ENCODE measurements at places on chromosomes 12 and 14. TPM values are rescaled to one million over a fixed set of nuclear protein-coding genes. Genes with fewer than 3 reads are reported as not detected.

The SERPINA10 gene
- not detected for total RNA-seq

DNA sequence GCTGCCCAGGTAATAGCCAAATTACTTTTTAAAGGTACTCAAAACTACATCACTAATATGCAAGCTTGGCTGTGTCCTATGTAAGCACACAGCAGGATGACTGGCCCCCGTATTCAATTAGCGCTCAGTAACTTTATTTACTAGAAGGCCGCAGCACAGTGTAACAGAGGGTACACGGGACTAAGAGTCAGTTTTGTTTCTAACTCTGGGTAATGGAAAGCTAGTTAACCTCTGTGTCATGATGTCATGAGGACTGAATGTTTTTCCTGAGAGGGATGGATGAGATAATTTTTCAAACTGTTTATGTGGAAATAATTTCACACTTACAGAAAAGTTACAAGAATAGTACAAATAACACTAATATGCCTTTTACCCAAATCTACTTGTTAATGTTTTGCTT lies 27.1 kb downstream of the GALNT4 start:
- no peak overlapping the region for H3K27ac ChIP-seq
- H3K27me3 ChIP-seq = no peaks in the 10 kb centered on the region
- no peak for DNase-seq
- H3K4me3 ChIP-seq = no peak overlapping the region

DNA sequence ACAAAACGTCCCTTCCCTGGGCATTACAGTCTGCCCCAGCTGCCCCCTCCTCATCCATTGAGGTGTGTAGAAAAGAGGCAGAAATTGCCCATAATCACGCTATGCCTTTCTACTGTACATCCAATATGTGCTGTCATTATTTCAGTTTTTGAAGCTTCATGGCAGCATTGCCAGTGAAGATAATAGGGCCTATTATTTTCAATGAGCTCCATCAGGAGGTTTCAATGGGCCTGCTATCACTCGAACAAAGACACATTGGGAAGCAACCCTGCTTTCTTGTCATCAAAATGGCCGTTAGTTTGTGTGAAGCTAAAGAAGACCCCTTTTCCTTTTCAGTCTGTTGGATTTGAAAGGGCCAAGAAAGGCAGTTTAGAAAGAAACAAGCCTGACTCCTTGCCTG lies 653.8 kb downstream of the NOVA1 start:
- peaks cover 21% of the 10 kb centered on the region for H3K4me1 ChIP-seq
- no peak overlapping the region for H3K27ac ChIP-seq
- H3K27me3 ChIP-seq = no peaks in the 10 kb centered on the region
- no peaks in the 10 kb centered on the region for H3K36me3 ChIP-seq

DNA sequence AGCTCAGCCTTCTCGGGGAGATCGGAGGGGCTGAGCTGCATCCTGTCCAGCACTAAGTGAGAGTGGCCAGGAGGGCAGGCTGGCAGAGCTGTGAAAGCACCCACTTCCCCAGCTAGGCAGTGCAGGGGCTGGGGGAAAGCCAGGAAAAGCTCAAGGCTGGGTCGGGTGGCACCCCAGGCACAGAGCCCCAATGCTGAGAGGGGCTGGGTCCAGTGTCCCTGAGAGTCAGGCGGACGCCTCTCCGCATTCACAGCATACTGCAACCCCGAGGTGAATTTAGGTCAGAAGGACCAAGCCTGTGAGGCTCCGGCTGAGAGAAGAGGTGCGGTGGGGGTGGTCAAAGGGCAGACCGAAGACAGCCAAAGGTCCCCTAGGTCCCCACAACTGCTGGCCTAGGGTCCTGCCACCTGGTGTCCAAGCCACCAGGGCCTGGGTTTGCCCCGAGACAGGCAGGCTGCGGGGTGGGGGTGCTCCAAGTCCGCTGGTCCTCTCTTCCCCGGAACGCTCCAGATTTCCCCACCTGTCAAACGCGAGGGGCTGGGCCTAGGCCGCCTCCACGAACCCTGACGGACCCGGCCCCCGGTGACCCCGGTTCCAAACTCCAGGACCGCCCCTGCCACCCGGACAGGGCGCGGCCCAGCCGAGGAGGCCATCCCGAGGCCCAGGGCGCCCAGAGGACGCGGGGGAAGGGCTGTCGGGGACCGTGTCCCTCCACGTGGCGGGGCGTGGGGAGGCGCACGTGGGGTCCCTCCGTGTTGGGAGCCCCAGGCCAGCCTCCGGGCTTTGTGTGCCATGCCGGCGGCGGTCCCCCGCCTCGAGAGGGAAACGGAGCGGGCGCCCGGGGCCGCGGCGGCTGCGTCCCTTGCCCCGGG lies 527 bp downstream of the CAMKK2 start:
- peaks cover 7% of the 10 kb centered on the region for H3K36me3 ChIP-seq
- DNase-seq = no peak
- H3K27ac ChIP-seq = peak overlapping the region; percentile 59
- peak overlapping the region; percentile 85 for H3K4me3 ChIP-seq

- H3K36me3 ChIP-seq = no peaks in the 10 kb centered on the region
- H3K27me3 ChIP-seq = no peaks in the 10 kb centered on the region
- no peak overlapping the region for H3K27ac ChIP-seq
- H3K4me1 ChIP-seq = peaks cover 36% of the 10 kb centered on the region
- H3K4me3 ChIP-seq = no peak overlapping the region
Observed at GRCh38 chr12:116459011-116459875, 99.9 kb upstream of the MAP1LC3B2 start.

DNA sequence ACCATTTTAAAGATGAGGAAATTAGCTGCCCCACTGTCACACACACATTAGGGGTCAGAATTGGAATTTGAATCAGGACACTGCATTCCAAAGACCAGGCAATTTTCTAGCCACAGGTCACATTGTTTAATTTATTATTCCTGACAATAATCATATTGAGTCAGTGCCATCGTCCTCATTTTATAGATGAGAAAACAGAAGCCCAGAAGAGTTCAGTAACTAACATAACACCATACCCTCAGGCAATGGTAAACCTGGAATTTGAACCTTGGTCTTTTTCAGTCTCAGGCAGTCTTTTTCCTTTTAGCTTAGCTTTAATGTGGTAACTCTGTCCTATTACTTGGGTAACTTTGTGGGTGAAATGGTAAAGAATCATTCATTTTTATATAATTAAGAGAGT lies 330.3 kb upstream of the SYT1 start:
- H3K36me3 ChIP-seq = no peaks in the 10 kb centered on the region
- no peak overlapping the region for H3K4me3 ChIP-seq
- peaks cover 8% of the 10 kb centered on the region for H3K4me1 ChIP-seq
- no peaks in the 10 kb centered on the region for H3K27me3 ChIP-seq

DNA sequence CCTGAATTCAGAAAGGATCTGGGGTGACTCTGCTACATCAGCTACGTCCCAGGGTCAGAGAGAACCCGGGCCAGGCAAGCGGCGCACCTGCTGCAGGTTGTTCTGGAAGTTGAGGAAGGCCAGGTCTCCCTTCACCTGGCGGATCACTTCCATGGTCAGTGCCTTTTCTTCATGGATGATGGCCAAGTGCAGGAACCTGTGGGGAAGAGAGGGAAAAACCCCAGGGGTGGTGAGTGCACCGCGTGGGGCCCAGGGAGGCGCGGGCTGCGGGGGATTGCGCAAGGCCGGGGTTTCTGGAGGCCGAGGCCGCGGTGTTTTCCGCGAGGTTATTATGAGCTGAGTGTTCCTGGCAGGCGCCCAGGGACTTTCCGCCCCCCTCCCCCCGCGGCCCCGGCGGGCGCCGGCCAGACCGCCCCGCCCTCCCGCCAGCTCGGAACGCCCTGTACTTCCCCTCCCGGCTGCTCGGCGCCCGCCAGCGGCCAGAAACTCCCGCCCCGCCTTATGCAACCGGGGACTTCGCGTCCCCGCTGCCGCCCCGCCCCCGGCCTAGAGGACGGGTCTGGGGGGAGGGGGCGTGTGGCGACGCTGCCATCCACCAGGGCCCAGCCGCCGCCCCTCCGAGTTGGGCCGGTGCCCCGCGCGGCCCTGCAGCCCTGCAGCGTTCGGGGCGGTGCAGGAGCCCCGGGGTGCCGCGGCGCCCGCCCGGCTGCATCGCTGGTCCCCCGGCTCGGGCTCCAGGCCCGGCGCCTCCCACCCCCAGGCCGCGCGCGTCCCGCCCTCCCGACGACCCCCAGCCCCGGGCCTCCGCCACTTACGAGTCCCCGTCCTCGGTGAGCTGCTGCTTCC lies 723 bp downstream of the NFKBIA start:
- no peaks in the 10 kb centered on the region for H3K27me3 ChIP-seq
- H3K4me3 ChIP-seq = peak overlapping the region; percentile 91
- H3K36me3 ChIP-seq = peaks cover 33% of the 10 kb centered on the region
- peak; percentile 95 for DNase-seq
- H3K27ac ChIP-seq = peak overlapping the region; percentile 99

DNA sequence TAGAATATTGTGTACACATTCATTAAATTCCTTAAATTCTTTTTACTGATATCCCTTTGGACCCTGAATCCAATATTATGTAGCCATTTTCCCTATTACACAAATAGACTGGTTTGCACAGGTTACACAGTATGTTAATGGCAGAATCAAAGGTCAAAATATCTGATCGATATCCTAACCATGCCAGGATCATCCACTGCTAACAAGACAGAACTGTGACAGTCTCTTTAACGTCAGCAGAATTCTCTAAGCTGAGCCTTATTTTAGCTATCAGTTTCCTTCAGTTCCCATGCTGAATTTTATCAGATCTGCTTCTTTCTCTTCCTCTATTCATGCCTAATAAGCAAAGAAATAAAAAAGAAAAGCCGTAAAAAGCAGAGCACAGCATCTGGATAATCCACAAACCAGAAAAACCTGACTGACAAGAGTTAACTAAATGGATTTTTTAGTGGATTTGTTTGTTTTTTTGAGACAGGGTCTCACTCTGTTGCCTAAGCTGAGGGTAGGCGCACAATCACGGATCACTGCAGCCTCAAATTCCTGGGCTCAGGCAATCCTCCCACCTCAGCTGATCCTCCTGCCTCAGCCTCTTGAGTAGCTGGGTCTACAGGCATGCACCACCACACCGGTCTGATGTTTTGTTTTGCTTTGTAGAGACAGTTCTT lies 130.4 kb downstream of the PAWR start:
- H3K36me3 ChIP-seq = peaks cover 29% of the 10 kb centered on the region
- H3K4me3 ChIP-seq = no peak overlapping the region

The HOXC4 gene
- total RNA-seq = 69.4 TPM

DNA sequence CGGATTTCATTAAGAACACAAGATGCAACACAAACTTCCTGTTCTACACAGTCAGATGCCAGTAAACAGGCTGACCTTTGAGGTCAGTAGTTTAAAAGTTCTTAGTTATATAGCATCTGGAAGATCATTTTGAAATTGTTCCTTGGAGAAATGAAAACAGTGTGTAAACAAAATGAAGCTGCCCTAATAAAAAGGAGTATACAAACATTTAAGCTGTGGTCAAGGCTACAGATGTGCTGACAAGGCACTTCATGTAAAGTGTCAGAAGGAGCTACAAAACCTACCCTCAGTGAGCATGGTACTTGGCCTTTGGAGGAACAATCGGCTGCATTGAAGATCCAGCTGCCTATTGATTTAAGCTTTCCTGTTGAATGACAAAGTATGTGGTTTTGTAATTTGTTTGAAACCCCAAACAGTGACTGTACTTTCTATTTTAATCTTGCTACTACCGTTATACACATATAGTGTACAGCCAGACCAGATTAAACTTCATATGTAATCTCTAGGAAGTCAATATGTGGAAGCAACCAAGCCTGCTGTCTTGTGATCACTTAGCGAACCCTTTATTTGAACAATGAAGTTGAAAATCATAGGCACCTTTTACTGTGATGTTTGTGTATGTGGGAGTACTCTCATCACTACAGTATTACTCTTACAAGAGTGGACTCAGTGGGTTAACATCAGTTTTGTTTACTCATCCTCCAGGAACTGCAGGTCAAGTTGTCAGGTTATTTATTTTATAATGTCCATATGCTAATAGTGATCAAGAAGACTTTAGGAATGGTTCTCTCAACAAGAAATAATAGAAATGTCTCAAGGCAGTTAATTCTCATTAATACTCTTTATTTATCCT lies 13.5 kb downstream of the PTGER2 start:
- H3K4me1 ChIP-seq = peaks cover 18% of the 10 kb centered on the region
- H3K4me3 ChIP-seq = no peak overlapping the region
- H3K27me3 ChIP-seq = no peaks in the 10 kb centered on the region
- no peak for DNase-seq
- peaks cover 11% of the 10 kb centered on the region for H3K36me3 ChIP-seq
- H3K27ac ChIP-seq = no peak overlapping the region

- DNase-seq = no peak
- no peaks in the 10 kb centered on the region for H3K27me3 ChIP-seq
- no peak overlapping the region for H3K4me3 ChIP-seq
- H3K27ac ChIP-seq = peak overlapping the region; percentile 11
- H3K36me3 ChIP-seq = no peaks in the 10 kb centered on the region
- peaks cover 27% of the 10 kb centered on the region for H3K4me1 ChIP-seq
Observed at GRCh38 chr14:29741909-29742401, 185.7 kb downstream of the PRKD1 start.

- H3K27me3 ChIP-seq = no peaks in the 10 kb centered on the region
- H3K36me3 ChIP-seq = no peaks in the 10 kb centered on the region
- peaks cover 24% of the 10 kb centered on the region for H3K4me1 ChIP-seq
Observed at GRCh38 chr12:105481392-105482300, 151.2 kb downstream of the C12orf75 start.

The FAM181A gene
- total RNA-seq = not detected

DNA sequence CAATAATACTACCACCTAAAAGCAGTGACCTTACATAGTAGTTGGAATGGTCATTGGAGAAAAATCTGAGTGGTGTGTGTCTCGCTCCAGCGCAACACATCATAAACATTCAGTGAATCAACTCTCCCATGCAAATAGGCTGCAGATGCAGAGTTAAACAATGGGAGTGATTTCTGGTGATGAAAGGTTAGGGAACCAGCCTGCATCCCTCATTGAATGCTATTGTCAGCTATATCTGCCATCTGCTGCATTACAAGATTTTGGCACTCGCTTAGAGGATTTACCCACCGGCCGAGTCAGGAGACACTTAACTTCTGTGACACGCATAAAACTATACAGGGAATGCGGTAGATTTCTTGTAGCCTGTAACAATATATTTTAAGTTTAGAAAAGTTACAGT lies 900.9 kb downstream of the FLRT2 start:
- no peak overlapping the region for H3K4me3 ChIP-seq
- DNase-seq = no peak
- H3K36me3 ChIP-seq = peaks cover 6% of the 10 kb centered on the region

The GAS2L3 gene
- total RNA-seq = 17.5 TPM

DNA sequence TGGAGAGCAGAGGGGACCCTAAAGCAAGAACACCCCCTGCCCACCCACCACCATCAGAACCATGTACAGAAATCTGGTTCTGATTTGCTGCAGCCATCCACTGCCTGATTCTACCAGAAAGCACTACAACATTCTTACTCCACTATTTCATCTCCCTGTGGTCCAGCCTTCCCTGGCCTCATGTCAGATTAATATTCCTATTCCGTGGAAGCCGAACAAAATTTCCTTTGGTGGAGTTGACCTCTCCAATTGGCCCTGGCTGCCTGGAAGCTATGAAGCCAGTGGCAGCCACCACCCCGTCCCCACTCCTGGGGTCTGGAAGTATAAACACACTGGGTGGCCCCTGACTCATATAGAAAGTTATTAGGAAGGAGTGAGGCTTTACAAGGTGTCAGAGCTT lies 60.2 kb downstream of the ANO2 start:
- peaks cover 38% of the 10 kb centered on the region for H3K27me3 ChIP-seq
- no peak for DNase-seq
- no peak overlapping the region for H3K4me3 ChIP-seq
- no peaks in the 10 kb centered on the region for H3K36me3 ChIP-seq
- no peaks in the 10 kb centered on the region for H3K4me1 ChIP-seq
- no peak overlapping the region for H3K27ac ChIP-seq
